CD4-positive, alpha-beta T cell treated with Interleukin-12 subunit alpha and Interleukin-12 subunit beta, for 1 hour (primary cell): ENCODE measurements at places on chromosomes 12 and 14.

DNA sequence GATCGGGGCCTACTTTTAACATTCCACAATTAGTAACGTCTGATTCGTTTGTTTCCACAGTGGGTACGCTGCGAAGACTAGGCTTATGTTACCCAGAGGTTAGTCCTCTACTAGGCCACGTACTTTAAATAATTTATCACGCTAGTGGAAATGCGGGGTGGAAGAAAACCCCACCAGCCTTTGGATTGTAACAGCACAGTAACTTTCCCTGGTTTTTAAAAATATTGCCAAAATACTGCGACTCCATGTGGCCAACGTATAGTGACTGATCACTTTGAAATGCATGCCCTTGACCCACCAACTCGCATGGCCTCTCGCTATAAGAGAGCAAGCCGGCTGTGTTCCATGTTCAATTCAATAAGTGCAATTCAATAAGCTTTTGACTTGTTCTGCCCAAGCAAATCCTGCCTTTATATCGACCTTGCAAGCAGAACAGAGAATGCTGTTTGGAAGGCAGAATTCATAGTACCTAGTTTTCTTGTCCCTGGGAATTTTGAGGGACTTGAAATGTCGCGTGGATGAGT is 882 bp upstream of the GTF2A1 start:
- no peak for DNase-seq

DNA sequence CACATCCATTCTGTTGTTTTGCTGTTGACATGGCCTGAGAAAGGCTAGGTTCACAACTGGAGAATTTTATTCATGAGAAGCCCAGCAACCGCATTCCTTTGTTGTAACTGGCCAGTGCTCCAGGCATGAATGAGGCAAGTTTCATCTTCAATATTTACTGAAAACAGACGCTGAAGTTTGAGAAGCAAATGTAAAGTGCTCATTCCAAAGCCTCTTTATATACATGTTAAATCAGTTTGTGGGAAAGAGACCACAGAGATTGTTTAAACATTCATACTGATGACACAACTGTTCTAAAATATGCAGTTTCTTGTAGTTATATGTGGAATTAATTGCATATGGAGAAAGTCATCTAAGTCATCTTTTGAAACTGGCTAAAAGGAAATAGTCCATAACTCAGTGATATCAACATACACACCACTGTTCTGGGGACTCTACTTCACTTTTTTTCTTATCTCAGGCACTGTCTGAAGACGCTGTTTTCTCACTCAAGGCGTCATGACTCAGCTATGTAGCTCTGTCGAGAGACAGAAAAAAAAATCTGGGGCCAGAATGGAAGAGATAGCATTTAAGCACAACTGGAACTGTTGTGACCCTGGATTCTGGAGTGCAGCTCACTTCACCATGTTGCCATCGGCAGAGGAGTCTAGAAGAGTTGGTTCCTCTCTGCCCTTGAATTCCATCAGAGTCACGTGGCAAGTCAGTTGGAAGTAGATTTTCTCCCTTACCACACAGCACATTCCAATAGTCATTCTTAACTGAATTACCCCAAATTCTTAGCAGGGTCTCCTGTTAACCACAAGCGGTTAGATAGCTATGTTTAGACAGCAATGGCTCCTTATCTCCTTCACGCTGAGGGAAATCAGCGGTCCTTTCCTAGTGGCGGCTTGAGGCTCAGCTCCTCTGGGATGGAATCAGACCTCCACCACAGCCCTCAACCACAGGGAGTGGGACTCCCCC is 258.4 kb upstream of the HMGA2 start:
- DNase-seq = no peak

- no peak for DNase-seq
These were observed 7.6 kb downstream of the PNP start for GRCh38 chr14:20476776-20477175.

DNA sequence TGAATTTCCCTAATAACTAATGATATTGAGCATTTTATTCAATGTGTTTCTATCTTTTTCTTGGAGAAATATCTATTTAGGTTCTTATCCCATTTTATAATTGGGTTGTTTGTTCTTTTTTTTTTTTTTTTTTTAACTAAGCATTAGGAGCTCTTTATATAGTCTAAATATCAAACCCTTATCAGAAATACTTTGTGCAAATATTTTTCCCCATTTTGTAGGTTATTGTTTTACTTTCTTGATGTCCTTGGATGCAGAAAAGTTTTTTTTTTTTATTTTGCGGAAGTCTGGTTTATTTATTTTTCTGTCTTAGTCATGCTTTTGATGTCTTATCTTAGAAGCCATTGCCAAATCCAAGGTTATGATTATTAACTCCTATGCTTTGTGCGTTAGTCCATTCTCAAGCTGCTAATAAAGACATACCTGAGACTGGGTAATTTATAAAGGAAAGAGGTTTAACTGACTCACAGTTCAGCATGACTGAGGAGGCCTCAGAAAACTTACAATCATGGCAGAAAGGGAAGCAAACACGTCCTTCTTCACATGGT is 434.3 kb upstream of the TBX3 start:
- no peak for DNase-seq
